Lung (tissue), 17 donors: ENCODE measurements at places on chromosomes 2 and 18. TPM values are rescaled to one million over a fixed set of nuclear protein-coding genes. Genes with fewer than 3 reads are reported as not detected.

The BOLL gene
- total RNA-seq, result not detected

- no peak for DNase-seq
Observed at GRCh38 chr2:140892911-140893637, 1237.7 kb downstream of the LRP1B start.

DNA sequence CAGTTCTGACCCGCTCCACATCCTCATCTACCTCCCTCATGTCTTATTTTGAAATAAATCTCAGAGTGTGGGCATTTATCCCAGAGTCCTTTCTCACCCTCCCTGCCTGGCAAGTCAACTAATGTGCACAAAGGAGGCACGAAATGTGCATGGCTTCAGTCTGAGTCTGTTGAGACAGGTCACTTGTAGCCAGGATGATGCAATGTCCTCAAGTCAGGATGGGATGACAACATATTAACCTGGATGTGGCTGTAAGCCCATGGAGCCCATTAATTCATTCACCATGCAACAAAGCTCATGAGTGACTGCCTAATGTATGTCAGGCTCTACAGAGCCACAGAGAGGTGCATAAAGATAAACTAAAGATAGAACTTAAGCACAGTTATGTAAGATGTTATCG lies 34.5 kb downstream of the KCNG3 start:
- no peak for DNase-seq

DNA sequence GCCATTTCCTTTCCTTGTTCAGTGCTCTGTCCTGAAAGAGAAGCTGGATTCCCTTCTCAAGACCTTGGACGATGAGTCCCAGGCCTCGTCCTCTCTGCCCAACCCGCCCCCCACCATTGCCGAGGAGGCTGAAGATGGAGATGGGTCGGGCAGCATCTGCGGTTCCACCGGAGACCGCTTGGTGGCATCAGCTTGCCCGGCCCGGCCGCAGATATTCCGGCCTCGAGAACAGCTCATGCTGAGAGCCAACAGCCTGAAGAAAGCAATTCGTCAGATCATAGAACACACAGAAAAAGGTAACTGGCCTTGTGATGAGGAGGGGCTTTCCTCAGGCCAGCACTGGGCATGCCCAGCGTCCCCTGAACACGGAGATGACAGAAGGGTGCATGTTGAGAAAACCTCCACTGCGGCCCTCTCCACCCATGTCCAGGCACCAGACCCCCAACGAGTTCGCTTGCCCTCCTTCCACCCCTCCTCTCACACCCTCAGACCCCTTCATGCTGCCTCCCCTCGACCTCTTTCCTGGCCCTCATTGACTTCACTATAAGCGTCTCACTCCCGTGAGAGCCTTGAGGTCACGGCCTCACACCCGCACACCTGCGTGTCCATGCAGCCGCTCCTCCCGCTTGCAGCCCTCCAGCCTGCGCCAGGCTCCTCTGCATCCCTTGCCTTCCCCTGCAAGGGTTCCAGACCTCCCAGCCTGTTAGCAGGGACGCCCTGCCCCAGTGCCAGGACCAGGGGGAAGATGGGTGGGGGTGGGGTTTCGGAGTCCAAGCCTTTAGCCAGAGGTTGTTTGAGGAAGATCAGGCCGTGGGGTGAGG lies 95.0 kb downstream of the DGKD start:
- DNase-seq, result peak; percentile 50

The SERPINB2 gene
- total RNA-seq, result 1.3 TPM

GRCh38 chr2:37682473-37682872 lies 11.0 kb upstream of the CDC42EP3 start:
- no peak for DNase-seq

The MYCN gene
- 5.2 TPM for total RNA-seq

DNA sequence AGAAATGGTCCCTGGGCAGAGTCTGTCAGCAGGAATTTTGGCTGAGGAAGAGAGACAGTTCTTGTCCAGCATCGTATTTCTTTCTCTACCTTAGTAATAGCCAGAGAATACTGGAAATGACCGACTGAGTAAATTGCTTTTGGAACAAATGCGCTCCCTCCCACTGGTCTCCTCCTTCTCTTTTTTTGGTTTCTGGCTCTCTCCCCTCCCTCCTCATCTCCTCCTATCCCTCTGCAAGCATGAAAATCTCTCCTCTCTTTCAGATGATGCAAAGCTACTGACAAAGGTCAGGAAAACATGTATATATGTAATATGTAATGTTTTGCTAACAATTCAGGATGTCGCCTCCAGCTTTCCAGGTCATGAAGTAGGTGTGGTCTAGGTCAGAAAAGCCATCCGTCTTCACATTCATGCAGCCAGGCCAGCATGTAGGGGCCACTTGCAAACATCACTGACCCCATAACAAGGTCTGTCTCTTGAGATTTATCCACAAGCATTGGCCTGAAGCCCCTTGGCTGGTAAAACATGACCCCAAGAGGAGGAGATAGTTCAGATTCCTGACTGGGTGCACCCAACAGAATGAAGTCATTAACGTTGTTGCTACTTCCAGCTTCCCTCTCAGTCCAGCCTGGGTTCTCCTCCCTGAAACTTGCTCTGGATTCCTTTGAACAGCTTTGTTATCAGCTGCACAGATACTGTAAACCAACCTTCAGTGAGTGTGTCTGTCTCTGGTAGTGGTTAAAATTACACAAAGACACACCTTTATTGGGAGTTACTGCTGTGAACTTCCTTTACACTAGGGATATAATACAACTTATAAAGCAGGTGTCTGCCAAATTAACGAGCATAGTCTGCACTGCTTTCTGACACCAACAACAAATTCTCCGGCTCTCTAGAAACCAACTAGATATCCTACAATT lies 864.4 kb upstream of the KLHL29 start:
- no peak for DNase-seq

- DNase-seq, result no peak
Observed at GRCh38 chr2:202514732-202515131, 120.0 kb upstream of the FAM117B start.
